Right forelimb (tissue), 1 donor: ENCODE measurements at places on chromosomes 12 and 14.

GRCh38 chr14:35341751-35342488 lies 49.7 kb downstream of the PSMA6 start:
- DNase-seq = peak; percentile 88

GRCh38 chr14:26132061-26132645 lies 465.7 kb downstream of the NOVA1 start:
- DNase-seq = no peak

- DNase-seq = no peak
Measured at GRCh38 chr12:26786865-26787514, 46.0 kb downstream of the ITPR2 start.

DNA sequence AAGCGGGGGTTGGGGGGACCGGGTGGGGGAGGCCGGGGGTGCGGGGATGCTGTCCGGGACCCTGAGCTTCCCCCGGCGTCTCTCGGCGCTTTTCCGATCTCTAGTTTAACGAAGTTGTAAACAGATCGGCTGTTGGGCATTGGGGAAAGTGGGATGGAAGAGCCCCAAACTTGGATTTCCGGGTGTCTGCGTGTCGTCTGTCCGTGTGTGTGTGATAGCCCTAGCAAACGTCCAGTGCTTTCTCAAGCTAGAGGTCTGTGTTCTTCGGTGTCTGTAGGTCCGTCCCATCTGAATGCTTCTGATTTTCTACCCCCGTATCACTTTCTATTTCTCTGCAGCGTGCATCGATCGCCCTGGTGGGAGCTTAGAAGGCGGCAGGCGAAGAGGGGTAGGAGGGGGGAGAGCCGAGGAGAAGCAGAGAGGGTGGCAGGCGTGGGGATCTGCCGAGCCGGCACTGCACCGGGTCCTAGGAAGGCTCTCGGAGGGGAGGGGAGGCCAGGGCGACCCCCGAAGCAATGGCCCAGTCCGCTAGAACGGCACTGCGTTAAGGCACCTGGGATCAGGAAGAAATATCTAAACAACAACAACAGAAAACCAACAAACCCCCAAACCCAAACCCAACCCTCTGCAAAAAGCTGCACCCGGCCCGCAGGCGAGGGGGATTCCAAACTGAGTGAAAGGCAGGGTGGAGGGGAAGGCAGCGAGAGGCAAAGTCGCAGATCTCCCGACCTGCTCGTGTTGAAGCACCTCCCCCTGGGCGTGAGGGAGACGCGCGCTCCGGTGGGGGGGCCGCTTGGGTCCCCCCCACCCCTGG lies 1.0 kb downstream of the KCNA1 start:
- DNase-seq = no peak

- DNase-seq = no peak
Measured at GRCh38 chr12:92338671-92339070, 193.0 kb upstream of the BTG1 start.

DNA sequence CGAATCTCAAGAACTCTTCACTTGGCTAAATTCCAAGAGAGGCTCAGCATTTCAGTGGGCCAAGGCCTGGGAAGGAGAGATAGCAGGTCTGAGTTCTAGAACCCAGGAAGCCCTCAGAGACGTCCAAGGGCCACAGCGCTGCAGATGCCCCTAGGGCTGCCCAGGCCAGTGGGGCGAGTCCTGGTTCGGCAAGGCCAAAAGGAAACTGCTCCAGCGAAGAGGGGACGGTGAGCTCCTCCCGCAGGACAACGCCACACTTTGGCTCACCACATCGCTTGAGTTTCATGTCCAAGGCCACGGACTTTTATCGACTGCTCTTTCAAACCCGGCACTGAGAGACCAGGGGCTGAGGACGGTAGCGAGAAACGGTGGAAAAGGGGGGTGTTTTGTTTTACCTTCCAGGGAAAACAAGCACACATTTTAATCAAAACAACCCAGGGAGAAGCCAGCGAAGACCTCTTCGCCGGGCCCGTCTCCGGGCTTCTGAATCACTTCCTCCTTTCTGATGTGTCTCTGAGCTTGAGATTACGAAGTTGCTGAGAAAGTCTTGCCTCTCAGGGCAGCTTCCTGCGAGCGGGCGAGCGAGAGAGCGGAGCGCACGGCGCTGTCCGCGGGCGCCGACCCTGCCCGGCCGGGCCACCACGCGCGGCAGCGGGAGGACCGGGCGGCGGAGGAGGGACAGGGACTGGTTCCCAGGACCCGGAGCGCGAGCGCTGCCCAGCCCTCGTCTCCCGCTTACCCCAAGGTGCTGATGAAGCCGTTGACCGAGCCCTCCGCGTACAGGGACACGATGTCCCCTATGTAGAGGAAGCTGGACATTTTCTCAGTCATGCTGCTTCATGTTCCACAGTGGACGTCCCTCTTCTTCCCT lies 808 bp downstream of the ITPR2 start:
- DNase-seq = peak; percentile 80

DNA sequence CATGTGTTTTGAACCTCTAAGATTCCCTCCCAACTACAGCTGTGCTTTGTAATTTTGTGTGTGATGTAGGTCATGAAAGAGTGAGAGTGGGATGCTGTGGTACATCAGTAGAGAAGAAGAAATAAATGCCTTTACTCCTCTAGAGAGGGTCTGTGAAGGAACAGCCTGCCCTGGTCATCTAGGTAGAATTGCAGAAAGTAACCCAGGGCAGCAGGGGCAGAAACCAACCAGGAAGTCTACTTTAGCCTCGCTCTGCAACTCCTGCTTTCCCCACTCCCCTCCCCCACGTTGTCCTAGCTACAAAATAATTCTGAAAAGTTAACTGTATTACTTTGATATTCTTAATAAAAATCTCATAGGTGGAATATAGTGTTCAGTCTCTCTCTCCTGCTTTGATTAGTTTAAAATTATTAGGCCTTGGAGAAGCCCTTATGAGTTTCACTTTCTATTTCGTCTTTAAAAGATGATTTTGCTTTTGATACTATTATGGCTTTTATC lies 7.5 kb downstream of the TBK1 start:
- DNase-seq = no peak

GRCh38 chr14:35435177-35435576 lies 30.6 kb upstream of the NFKBIA start:
- no peak for DNase-seq

DNA sequence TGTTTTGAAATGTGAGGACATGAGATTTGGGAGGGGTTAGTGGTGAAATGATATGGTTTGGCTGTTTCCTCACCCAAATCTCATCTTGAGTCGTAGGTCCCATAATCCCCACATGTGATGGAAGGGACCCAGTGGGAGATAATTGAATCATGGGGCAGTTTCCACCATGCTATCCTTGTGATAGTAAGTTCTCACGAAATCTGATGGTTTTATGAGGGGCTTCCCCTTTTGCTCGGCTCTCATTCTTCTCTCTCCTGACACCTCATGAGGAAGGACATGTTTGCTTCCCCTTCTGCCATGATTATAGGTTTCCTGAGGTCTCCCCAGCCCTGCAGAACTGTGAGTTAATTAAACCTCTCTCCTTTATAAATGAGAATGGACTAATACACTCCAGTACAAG lies 18.0 kb downstream of the GALNT6 start:
- no peak for DNase-seq

DNA sequence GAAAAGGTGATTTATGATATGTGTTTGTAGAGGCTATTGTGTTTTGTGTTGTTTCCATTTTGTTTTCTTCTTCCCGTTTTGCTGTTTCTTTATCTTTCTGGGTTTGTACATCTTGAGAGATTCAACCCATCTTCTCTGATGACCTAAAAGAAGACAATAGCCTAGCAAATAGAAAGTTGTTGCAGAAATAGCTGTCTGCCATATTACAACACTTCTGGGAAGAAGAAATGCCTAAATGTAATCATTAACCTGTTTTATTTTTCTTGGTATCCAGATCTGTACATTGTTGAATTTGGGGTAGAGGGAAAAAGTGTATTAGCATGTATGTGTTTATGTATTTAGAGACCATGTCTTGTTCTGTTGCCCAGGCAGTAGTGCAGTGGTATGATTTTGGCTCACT lies 50.3 kb downstream of the SPATS2 start:
- DNase-seq = no peak

DNA sequence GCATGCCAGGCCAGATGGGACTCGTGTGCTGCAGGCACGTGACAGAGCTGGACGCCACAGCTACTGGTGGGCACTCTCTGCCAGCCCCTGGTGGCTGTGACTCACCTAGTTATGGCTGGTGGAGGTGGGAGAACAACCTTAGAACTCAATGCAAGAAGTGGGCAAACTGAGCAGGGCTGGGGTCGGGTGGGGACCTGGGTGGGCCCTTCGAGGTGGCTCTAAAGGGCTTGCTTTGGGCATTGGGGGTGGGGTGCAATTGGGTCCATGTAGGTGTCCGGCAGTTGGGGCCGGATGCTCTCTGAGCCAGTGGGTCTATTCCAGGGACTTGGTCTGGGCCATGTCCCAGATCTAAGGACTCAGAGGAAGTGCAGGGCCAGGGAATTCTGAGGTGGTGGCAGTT lies 5.1 kb upstream of the SERPINA12 start:
- no peak for DNase-seq

GRCh38 chr14:101359221-101360053 lies 201.9 kb upstream of the DIO3 start:
- peak; percentile 60 for DNase-seq

GRCh38 chr12:49298160-49298559 lies 3.2 kb downstream of the PRPH start:
- no peak for DNase-seq

GRCh38 chr14:103634156-103634555 lies 5.1 kb downstream of the KLC1 start:
- DNase-seq = no peak

- DNase-seq = no peak
Measured at GRCh38 chr14:49677643-49678042, 10.4 kb downstream of the POLE2 start.

DNA sequence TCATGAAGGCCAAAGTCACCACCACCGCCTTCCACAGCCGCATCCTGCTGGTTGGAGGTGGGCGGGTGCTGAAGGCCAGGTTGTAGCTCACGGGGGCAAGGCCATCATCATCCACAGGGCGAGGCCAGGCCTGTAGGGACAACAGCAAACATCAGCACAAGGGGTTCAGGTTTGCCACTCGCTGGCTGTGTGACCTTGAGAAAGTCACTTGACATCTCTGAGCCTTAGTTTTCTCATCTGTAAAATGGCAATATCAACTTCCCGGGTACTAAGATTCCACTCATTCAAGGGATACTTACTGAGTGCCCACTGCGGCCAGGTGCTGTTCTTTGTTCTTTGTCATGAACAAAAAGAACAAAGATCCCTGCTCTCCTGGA lies 6.1 kb downstream of the ABCB9 start:
- no peak for DNase-seq

DNA sequence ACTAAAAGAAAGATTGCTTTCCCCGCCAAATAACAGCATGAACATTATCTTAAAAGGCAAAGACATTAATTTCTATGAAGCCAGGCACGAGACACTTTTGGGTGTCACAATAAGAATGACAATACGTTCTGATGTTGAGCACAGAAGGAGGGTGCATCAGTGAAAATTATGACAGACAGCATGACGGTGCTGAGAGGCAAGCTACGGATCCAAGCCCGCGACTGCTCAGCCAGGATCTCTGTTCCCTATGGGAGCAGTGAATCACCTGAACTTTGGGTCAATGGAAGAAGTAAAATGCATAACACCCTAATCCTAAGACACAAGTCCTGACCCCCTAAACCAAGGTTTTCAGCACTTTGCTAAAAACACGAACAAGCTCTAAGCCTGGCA lies 51.7 kb downstream of the SLC25A47 start:
- DNase-seq = no peak

DNA sequence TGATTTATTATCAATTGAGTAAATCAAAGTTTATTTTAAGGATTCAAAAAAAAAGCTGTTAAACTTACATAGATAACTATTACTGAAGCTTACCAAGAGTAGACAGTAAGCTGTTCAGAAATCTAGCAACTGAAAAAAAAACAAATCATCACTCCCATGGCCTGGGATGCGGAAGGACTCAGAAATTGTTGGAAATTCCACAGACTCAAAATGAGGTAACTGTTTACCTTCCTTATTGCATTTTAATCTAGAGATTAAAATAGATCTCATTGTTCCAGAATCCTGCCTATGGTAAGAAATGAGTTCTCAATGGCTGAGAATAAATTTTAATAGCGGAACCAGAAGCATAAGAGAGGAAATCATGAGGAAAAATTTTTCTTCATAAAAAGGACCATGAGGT lies 87.2 kb downstream of the PPM1H start:
- DNase-seq = no peak

DNA sequence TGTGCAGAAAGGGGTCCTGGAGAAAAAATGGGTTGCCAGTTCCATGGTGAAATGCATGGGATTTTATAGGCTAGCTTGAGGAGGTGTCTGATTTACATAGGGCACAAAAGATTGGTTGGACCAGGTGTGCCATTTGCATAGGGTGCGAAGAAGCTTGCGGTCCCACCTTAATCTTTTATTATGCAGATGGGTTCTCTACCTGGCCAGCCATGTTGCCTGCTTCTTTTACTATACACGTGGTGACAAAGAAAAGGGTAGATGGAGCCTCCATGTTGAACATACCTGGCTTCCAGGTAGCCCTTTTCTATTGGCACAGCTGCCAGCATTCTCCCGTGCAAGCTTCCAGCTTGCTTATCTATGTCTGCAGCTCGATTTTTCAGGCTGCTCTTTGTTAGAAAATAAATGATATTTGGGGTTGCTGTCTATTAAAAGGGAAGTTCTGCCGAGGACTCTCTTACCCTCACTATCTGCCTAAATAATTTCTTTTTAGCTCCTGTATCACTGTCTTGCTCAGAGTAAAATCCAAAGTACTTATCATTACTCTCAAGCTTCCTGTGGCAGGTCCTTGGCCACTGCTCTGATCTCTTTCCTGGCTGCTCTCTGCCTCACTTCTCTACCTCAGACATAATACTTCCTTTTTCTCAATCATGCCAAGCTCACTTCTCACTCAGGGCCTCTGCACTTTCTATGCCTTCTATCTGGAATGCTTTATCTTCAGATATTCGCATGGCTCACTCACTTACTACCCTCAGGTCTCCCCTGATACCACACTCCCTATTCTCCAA lies 216.0 kb upstream of the DAAM1 start:
- DNase-seq = no peak

DNA sequence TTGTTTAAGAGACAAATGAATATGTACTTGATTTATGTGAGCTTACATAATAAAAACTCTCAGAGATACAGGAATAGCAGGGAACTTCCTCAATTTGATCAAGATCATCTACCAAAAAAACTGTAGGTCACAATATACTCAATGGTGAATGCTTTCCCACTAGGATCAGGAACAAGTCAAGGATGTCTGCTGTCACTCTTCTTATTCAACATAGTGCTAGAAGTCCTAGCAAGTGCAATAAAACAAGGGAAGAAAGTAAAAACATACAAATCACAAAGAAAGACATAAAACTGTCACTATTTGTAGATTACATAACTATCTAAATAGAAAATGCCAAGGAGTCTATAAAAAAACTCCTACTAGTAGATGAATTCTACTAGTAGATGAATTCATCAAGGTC lies 41.9 kb upstream of the PAWR start:
- DNase-seq = no peak
